ENCODE measurements at places on chromosomes 13 and 19. TPM values are rescaled to one million over a fixed set of nuclear protein-coding genes. Genes with fewer than 3 reads are reported as not detected.

DNA sequence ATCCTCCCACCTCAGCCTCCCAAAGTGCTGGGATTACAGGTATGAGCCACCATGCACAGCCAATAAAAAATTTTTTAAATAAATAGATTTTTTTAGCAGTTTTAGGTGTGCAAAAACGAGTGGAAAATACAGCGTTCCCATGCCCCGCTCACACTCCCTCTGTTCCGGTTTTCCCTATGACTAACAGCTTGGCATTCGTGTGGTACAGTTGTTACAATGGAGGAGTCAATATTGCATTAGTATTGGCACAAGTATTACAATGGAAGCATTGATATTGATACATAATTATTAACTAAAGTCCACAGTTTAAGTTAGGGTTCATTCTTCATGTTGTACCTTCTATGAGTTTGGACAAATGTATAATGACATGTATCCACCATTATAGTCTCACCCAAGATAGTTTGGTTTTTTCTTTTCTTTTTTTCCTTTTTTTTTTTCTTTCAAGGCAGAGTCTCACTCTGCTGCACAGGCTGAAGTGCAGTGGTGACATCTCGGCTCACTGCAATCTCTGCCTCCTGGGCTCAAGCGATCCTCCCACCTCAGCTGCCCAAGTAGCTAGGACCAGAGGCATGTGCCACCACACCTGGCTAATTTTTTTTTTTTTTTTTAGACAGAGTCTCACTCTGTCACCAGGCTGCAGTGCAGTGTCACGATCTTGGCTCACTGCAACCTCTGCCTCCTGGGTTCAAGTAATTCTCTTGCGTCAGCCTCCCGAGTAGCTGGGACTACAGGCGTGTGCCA is 15.4 kb upstream of the RAB20 start:
- DNase-seq, result no peak

GRCh38 chr13:95115525-95115924 is 185.7 kb downstream of the ABCC4 start:
- DNase-seq, result peak; percentile 93

GRCh38 chr13:51380269-51380668 is 40.8 kb downstream of the SERPINE3 start:
- peak; percentile 34 for DNase-seq

GRCh38 chr19:53007200-53007599 is 6.5 kb upstream of the ERVV-1 start:
- no peak for DNase-seq

DNA sequence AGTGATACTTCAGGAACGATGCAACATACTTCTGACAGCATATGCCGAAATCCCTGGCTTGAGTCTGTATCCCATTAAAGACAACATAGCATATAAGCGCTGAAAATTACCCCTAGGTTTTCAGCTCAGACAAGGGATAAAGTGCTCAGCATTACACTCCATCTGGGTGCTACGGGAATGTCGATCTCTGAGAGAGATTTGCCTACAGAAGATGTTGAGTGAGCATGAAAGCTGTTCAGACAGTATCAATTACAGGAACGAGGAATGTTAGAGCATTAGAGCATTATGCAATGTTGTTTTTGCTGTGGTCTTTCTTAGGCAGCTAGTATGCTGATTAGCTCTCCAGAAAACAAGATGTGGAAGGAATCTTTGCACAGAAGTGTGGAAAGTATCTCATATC is 484.5 kb downstream of the LIG4 start:
- DNase-seq, result no peak

GRCh38 chr19:2058570-2059421 is 7.8 kb upstream of the MKNK2 start:
- no peak for DNase-seq

- DNase-seq, result no peak
These were observed 213.3 kb downstream of the KATNAL1 start for GRCh38 chr13:30094015-30094414.

GRCh38 chr19:10116085-10116865 is 3.4 kb downstream of the EIF3G start:
- peak; percentile 20 for DNase-seq

DNA sequence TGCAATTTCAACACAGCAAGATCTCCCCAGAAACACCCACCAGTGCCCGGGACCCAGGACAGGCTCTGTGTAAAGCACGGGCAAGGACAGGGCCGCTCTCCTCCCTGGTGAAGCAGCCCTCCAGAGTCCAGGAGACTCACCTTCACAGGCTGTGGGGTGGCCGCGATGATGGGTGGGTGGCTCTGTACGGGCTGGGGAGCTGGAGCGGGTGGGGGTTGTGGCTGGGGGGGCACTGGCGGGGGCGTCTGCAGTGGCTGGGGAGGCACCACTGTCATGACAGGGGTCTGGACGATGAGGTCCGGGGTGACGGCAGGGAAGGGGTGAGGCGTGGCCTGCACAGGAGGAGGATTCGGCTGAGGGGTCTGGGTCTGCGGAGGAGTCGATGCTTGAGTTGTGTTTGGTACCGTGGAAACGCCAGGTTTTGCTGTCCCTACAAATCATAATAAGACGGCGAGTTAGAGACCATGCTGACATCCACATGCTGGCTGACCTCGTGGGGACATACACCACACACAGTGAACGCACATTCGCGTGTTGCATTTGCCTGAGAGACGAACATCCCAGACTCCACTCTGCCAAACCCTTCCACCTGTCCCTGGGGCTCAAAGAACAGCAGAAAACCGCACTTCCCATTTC is 33.1 kb upstream of the EPHX3 start:
- no peak for DNase-seq

- DNase-seq, result no peak
These were observed 11.6 kb upstream of the UBE2L5 start for GRCh38 chr13:30410705-30411125.

DNA sequence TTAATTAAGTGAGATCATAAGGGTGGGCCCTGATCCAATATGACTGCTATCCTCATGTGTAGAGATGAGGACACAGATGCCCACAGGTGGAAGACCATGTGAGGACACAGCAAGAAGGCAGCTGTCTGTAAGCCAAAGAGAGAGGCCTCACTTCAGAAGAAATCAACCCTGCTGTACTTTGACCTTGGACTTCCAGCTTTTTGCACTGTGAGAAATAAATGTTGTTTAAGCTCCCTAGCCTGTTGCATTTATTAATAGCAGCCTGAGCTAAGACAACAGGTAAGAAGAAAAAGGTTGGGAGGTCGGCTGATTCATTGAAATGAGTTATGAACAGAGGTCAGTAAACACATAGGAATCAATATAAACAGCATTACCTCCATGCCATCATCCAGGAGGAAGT is 14.8 kb downstream of the PARP4 start:
- DNase-seq, result no peak

ELSPBP1 gene
- total RNA-seq, result not detected

FCGBP gene
- total RNA-seq, result 0.52 TPM

ZNF578 gene
- total RNA-seq, result not detected

ZNF506 gene
- 2.4 TPM for total RNA-seq
